T-helper 17 cell (primary cell): ENCODE measurements at places on chromosomes 16 and 17.

DNA sequence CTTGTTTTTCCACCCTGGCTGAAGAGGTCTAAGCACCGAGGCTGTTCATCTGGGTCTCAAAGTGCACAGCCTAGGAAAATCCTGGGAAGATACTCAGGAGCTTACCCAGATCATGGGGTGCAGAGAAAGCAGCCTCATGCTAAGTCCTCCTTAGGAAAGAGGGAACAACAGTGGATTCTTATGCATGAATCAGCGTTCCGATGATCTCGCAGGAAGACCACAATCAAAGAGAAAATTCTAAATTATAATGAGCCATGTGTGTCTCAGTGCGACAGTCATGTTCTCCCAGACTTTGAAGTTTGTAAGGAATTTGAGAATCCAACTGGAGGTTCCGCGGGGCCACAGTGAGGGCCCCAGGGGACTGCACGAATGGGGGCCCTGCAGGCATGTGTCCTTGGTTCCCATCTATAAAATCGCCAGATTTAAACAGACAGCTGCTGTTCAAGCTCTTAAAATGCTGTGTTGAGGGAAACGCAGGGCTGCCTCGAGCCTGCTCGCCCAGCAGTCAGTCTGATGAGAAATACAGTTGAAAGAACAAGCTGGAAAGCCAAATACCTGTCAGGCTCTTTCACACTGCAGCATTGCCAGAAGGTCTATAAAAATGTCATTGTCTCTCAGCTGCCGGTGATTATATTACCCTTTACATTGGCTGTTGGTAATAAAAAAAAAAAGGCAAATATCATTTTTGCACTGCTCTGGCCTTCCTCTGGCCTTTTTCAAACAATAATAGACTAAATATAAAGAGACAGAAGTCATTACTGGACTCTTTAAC, 152.1 kb downstream of the PMP22 start:
- DNase-seq, result no peak

GRCh38 chr17:4499431-4500190, 930 bp downstream of the SPNS2 start:
- DNase-seq, result no peak

DNA sequence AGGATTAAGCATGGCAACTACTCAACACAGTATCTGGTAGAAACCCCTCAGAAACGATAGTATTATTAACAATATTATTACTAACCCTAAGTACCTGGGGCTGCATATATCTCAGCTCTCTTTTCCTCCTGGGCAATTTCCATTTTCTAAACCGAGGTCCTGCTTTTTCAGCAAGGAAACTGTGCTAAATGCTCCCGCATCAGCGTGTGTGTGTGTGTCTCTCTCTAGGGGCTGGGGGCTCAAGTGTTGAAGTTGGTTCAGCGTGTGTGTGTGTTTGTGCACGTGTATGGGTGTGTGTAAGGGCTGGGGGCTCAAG, 169.3 kb upstream of the MAF start:
- no peak for DNase-seq

DNA sequence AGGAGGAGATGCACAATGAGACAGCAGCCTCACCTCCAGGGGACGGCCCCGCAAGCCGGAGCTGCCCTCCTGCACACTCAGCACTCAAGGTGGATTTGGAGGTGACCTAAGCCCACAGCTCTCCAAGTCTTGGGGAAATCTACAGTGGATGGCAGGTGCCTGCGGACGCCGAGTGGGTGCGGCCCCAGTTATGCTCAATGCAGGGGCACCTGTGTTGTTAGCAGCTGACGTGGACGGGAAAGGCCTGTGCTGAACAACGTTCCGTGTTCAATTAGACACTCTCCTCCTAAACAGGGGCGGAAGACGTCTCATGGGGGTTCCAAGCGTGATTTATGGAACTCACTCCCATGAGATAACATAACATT, 22.0 kb upstream of the METRNL start:
- no peak for DNase-seq

- DNase-seq, result no peak
Observed at GRCh38 chr17:27452828-27453227, 3.4 kb upstream of the KSR1 start.

DNA sequence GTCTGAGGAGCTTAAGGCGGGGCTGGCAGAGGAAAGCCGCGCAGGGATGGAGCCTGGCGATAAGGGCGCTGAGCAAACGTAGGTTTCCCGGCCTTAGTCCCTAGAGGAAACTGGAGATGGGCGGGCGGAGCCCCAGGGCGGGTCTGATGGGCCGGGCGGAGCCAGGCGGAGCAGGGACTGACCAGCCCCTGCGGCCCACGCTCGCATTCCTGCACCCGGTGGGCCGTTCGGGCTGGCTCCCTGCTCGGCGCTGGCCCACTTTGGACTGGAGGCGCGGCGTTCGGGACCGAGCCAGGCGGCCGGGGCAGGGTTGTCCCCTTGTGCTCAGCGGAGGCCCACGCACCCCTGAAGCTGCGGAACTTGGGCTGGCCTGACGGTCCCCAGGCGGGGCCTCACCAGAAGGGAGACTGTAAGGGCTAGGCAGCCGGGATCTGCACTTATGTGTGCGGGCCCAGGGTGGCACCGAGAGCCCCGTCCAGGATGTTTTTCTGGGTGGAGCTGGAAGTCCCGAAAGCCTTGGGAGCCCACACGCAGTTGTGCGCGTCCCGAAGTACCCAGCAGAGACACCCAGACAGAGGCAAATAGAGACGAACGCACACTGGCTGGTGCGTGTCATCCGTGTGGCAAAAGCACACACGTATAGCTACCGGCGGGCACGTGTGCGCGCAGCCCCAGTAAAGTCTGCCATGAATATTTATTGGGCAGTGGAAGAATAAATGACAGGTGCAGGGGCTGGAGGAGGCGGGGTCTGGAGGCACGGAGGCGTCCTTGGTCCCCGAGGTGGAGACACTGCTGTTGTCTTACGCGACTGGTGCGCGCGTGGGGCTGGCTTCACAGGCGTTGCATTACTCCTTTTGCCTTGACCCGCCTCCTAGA, 1.4 kb downstream of the PYDC1 start:
- no peak for DNase-seq
